ENCODE measurements at places on chromosomes 2 and 18. TPM values are rescaled to one million over a fixed set of nuclear protein-coding genes. Genes with fewer than 3 reads are reported as not detected.

DNA sequence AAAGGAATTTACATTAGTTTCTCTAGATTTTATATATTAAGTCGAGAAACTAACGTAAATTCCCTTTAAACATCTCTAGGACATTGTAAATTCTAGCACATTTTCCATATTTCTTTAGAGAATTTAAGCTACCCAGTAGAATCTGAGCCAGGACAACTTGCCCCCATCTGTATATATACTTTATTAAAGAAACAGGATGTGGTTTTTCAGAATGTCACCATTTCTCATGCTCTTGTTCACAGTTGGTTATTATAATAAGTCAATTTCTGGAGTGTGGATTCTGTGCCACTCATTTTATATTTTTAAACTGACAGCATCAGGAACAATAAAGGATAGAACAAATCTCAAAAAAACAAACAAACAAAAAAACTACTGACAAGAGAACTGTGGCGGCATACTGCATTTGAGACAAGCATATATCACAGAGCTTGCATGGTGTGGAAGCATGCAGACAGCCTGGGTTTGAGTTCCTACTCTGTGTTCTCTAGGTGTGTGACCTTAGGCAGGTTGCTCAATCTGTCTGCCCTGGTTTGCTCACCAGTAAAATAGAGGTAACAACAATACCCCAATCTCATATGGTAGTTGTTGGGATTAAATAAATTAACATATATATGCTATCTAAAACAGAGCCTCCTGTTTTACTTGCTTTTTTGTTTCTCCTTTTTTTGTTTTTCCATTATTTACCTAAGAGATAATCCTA, 61.4 kb upstream of the DNER start:
- no peak for DNase-seq

- no peak for DNase-seq
Measured at GRCh38 chr2:104577143-104577542, 276.8 kb upstream of the POU3F3 start.

- DNase-seq: no peak
Measured at GRCh38 chr2:20838016-20838415, 15.1 kb upstream of the LDAH start.

- peak; percentile 6 for DNase-seq
Measured at GRCh38 chr18:54223568-54224241, 764 bp downstream of the MBD2 start.

GRCh38 chr2:116692988-116693387, 1121.5 kb upstream of the DDX18 start:
- no peak for DNase-seq

DNA sequence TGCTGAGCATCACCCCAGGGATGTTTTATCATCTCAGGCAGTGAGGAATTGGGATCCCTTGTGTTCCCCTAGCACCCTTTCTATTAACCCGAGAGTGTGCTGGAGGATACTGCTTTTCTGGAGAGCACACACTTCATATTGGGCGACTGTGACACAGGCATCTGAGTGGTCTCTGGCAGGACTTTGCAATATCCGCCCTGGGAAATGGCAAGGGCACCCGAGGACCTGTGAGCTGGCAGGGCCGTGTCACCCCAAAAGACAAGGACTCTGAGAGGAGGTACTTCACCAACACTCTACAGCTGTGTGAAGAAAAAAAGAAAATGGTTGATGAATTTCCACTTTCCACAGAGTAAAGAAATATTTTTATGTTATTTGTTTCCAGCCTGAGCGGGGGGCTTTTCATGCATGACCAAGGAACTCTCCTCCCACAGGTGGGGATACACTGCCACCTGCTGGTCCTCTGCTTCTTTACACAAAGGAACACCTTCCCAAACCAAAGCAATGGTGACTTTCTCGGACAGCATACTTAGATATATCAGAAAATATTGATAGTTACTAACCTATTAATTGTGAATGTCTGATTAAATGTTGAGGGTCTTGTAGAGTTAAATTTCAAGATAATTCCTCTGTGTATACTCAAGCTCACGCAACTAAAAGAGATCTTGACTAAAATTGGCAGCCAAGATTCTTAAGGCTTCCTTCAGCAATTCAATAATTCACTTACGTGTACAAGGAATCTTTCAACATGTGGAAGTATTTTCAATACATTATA, 45.9 kb upstream of the REG3G start:
- DNase-seq: no peak

GRCh38 chr2:144233317-144233716, 286.6 kb downstream of the ZEB2 start:
- no peak for DNase-seq

GRCh38 chr2:219733106-219733505, 105.7 kb downstream of the SLC4A3 start:
- DNase-seq: no peak

DNA sequence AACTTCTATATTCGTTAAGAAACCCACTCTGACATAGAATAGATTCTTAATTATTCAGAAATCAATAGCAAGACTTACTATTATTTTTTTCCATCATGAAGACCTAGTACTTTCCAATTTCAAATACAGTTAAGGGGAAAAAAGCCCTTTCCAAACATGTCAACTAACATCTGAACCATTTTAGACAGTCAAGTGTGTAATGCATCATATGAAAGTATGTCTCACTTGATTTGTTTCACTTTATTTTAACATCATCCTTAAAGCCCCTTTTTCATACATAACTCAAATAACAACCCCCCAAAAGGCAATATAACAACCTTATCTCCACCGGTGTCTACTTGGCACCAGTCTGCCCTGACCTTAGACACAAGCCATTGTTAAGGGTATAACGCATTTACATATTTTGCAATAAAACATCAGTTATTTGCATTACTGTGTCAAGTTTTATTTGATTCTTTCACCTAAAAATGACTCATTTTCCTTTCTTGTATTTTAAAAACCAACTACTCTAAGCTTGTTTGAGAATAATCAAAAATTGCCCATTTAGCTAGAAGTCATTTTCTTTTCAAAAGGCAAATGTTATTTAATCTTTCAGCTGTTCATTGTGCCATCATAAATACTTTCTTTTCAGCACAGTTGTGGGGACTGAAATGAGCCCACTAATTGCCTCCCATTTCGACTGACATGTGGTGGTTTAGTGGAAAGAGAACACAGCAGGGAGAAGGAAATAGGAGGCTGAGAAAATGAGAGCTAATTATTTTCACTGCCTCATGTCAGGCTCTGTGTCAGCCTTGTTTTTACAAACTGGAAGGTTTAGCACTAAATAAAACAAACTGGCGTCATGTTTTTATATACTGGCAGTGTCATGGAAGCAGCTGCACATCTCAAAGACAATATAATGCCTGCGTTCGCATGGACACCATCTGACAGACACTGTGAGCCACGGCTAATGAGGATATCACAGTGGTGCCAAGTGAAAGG, 104.7 kb upstream of the CDCA7 start:
- no peak for DNase-seq

DNA sequence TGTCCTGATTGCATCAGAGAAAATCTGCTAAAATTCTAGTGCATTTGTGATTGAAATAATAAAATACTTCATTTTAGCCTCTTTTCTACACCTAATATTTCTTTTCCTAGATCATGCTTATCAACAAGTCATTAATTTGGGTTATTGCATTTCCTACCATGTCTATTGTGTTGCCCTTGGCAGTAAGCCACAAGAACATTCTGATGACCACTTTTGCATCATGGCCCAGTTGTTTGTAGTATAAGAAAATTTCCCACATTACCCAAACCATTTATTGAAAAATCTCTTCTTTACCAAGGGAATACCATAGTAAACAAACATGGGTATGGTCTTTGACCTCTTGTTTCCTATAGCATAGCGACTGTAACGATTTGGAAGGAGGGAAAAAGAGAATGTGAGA, 76.3 kb downstream of the R3HDM1 start:
- DNase-seq: no peak

- DNase-seq: no peak
Measured at GRCh38 chr2:23399674-23400261, 14.8 kb downstream of the KLHL29 start.

GRCh38 chr18:49024804-49025421, 74.1 kb upstream of the SMAD7 start:
- peak; percentile 43 for DNase-seq

GRCh38 chr2:36290306-36290856, 65.2 kb upstream of the CRIM1 start:
- DNase-seq: no peak

DNA sequence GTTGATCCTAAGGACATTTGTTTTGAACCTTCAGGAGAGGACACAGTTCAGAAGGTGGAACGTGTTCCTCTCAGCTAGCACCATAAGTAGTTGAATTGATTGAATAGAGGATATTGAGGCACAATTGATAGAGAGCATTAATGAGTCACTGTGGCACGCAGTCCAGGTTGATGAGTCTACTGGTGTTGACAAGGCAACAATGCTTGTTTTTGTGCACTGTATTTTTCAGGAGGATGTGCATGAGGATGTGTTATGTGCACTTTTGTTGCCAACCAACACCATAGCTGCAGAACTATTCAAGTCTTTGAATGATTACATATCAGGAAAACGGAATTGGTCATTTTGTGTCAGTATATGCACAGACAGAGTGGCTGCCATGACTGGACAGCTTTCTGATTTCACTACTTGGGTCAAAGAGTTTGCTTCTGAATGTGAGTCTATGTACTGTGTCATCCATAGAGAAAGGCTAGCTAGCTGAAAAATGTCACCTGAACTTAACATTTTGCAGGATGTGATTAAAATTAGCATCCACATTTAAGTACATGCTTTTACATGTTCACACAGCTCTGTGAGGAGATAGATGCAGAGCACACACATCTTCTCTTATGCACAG, 140.1 kb upstream of the B3GNT2 start:
- DNase-seq: no peak

DNA sequence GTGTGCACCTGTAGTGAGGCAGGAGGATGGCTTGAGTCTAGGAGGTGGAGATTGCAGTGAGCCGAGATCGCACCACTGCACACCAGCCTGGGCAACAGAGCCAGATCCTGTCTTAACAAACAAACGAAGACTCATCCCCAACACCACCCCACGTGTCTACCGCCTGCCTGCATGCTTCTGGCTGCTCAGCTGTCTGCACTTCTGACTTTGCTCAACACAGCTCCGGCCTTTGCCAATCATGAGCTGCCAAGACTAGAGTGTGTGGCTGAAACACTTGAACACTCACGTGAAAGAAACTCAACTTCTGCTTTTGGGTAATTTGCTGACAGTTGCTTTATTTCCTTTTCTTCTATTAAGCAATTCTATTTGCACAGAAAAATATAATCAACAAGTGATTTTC, 32.1 kb upstream of the SP3 start:
- DNase-seq: no peak

DNA sequence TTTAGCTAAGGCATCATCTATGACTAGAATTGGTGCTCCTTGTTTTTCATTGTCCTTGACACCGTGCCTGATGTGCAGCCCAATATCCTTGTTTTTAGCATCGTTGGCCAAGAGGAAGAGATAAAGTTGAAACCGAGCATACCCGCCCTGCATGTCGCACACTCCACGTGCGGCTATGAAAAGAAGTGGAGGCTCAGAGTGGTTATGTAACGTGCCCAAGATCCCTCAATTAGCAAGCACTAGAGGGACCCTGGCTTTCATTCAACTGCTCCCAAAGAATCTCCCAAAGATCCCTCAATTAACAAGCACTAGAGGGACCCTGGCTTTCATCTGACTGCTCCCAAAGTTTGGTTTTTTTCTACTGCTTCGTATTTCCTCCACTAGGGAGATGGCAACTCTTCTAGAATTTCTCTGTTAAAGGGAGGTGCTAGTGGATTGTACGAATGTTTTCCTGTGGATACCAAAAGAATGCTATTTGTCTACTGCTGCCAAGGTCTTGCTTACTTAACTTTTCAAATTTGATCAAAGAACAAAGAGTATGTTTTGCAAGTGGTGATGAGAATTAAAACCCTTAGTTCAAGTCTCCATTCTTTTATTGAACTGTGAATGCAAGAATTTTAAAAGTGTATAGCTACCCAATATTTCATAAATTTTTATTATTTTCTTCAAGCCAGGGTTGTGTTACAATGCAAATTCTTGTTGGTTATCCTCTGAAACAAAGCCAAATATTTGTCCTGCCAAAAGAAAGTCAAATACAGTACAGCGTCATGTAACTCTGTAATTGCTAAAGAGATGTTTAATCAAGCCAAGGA, 92.1 kb downstream of the AOX1 start:
- no peak for DNase-seq

- DNase-seq: no peak
Measured at GRCh38 chr2:172849519-172850217, 114.0 kb downstream of the RAPGEF4 start.

DNA sequence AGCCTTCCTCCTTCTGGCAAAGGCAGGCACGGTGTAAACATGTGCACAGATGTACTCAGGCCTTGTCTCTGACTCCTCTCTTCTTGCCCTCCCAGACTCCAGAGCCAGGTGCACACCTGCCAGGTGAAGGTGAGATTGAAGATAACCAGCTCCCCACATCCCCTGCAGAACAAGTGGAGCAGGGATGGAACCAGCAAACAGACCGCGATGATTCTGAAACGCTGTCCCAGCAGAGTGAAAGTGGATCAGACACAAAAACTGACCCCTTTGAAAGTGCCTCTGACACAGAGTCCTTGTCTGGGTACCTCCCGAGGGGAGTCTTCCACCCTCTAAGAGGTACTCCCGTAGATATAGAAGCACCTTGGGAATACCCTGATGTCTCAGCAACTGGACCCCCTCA, 77.2 kb downstream of the ARHGEF4 start:
- no peak for DNase-seq

DNA sequence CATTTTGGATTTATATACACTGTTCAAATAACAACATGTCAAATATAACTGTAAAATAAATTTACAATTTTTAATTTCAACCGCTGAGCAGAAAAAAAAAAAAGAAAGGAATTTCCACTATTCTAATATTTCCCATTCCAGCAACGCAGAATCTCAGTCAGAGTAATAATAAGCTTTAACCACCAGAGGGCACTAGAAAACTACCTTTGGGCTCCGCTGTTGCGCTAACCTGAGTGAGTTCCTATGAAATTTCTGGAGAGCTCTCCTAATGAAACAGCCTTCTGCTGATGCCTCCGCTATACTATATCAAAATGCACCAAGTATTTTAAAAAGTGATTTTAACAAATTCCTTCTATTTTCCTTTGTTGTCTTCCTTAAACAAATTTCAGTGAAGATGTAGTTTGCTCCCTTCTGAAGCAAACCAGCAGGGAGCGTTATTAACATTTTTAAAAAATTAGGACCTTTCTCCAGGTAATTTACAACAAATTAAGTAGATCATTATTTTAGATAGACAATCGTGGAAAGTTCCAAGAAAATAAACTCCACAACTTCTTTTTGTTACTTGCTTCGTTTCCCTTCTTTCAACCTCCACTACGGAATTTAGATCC, 23.0 kb downstream of the ERMN start:
- DNase-seq: peak; percentile 12

The ZNF521 gene
- total RNA-seq: not detected

The LYPD1 gene
- not detected for total RNA-seq

The CBLN2 gene
- not detected for total RNA-seq

The KATNAL2 gene
- 2.1 TPM for total RNA-seq

The PLEKHH2 gene
- 1.7 TPM for total RNA-seq

The AKAIN1 gene
- not detected for total RNA-seq

The TMEM247 gene
- total RNA-seq: not detected

The SLC19A3 gene
- not detected for total RNA-seq

The CNNM3 gene
- total RNA-seq: 41.8 TPM

The EIF2B4 gene
- total RNA-seq: 39.7 TPM

The CDK15 gene
- not detected for total RNA-seq
